ENCODE measurements at places on chromosomes 1 and 21.

GRCh38 chr1:156425943-156426342, 56.9 kb downstream of the RHBG start:
- DNase-seq: no peak

DNA sequence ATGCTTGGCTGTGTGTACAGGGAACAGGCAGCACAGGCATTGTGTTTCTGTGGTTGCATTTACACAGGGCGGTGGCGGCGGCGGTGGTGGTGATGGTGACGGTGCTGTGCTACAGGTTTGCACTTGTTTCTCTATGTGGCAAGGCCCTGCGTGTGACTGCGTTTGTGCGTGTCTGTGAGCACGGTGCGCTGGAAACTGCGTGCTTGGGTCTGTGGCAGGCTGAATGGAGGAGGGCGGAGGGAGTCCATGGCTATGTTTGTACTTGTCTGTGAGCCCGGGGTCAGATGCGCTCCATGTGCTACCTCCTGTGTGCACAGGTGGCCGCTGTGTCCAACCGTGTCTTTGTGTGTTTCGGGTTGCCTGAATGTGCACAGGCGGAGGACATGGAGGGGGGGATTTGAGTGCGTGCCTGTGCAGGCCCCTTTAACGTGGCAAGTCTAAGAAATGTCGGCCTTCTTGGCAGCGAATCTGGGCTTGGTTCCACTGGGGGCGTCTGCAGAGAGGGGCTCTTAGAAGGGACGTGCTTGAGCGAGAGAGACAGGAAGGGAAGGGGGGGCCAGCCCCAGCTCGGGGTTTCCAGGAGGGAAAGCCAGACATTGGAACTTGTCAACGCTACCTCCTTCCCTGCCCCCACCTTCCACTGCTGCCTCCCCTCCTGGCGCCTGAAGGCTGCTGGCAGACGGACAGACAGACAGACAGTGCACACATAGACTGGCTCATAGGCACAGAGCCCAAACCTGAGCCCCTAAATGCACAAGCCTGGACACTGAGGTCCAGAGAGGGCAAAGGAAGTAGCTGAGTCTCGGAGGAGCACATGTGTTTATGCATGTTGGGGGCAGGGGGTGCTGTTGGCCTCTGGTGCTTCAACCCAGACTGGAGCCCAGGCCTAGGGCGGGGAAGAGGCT, 32.7 kb upstream of the WASF2 start:
- peak; percentile 63 for DNase-seq

DNA sequence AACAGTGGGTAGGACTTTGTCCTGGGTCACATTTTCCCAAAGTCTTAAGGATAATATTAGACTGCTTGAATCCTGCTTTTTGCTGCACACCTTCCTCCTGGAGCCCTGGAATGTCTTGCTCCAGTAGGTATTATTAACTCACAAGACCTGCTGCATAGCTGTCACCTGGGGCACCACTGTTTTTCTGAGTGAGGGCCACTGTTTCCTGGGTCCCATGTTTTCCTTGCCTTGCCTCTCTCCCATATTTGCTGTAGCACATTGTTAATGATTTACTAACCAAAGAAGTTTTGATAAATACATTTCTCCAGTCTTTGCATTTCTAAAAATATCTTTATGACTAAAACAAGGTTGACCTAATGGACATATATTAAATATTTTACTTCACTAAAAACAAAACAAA, 22.5 kb upstream of the FCAMR start:
- DNase-seq: no peak

GRCh38 chr1:2214541-2215241, 13.4 kb upstream of the SKI start:
- DNase-seq: no peak

GRCh38 chr1:167669209-167670124, 39.4 kb downstream of the RCSD1 start:
- no peak for DNase-seq

DNA sequence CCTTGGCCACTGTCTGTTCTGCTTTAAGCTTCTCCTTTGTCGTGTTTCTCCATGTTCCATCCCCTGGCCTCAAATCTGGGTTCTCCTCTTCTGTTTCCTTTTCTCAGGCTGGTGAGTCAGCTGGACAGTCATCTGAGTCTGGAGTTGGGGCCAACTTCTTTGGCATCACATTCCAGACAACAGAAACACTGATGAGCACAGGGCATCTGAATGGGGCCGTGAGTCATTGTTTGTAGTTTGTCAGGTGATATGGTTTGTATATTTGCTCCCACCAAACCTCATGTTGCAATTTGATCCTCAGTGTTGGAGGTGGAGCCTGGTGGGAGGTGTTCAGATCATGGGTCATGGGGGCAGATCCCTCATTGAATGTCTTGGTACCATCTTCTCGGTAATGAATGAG, 14.3 kb upstream of the OLIG2 start:
- peak; percentile 68 for DNase-seq

DNA sequence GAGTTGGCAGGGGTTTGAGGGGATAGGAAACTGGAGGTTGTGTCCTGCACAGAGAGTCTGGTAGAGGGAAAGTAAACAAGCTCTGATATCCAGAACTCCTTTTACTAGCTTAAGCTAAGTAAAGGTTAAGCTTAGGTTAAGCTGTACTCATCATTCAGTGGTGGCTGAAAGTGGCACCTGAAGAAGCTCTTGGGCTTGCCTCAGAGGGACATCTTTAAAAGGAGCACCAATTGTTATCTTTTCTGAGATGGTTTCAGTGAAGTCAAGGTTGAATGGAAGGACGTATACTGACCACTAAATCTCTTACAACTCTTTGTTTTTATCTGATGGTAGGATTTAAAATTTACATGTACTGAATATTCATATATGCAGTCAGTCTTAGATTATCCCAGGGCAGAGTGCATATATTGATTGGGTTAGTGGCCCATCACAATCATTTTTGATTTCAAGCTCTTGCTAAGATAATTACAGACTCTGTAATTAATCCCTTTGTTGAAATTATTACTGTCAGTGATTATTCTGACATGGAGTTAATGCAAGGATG, 43.3 kb downstream of the S1PR1 start:
- no peak for DNase-seq

DNA sequence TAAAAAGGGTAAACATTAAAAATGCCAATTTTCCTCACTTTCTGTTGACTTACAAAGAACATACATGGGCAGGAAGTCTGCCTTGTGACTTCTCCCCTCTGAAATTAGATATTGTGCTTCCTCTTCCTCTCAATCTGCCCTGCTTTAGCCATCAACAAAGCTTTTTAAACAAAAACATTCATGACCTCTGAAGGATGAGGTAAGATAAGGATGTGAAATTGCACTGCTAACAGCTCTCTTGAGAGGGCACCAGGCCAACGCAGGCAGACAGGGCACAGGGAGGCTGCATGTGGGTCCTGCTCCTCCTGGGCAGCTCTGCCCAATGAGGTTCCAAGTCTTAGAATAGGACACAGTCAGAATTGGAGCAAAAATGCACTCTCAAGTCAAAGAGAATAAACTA, 62.1 kb downstream of the DEGS1 start:
- DNase-seq: no peak
